Thoracic aorta (tissue), 2 donors: ENCODE measurements at places on chromosomes 12 and 14. TPM values are rescaled to one million over a fixed set of nuclear protein-coding genes. Genes with fewer than 3 reads are reported as not detected.

GRCh38 chr12:52836042-52836466, 1.9 kb upstream of the KRT79 start:
- no peak for DNase-seq

DNA sequence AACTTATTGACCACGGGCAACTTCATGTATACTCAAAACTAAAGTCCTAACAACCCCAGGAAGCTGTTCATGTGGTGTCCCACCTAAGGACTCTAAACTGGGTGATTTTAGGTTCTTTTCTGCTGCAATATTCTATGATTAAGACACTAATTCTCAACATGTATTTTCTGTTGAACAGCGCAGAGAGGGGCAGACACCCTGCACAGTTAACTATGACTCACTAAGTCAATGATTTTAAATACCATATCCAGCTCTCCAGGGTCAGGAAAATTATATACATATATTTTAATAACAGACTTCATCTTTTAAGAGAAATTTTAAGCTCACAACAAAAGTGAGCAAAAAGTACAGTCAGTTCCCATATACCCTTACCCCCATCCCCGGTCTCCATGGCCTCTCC, 85.0 kb downstream of the FOXN3 start:
- no peak for DNase-seq

GRCh38 chr12:116365606-116366455, 88.3 kb upstream of the MED13L start:
- no peak for DNase-seq

DNA sequence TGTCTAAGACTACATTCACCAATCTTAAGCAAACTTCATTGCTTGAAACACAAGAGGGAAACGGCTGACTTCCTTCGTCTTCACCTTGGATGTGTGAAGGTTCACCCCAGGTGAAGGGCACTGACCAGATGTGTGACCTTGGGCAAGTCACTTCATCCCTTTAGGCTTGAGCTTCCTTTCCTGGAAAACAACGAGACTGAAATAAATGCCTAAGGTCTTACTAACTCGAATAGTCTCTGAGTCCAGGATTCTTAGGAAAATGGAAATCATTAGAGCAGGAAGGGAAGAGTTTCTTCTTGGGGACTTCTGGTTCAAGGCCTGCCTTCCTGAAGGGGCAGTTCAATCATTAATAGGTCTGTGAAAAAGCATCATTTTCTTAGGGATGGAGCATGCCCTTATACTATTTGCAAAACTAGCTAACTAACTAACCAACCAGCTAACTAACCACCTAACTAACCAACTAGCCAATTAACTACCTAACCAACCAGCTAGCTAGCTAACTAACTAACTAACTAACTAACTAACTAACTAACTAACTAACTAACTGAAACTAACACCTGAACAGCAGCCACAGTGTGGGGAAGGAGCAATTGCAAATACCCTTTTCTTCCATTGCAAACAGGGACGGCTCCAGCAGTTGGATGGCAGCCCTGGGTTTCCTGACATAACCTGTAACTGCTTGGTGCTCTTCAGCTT, 31.5 kb upstream of the EMP1 start:
- no peak for DNase-seq

- DNase-seq, result no peak
Observed at GRCh38 chr12:40342010-40342409, 117.2 kb downstream of the LRRK2 start.

GRCh38 chr14:86013641-86014040, 483.7 kb downstream of the FLRT2 start:
- DNase-seq, result no peak

- DNase-seq, result no peak
Observed at GRCh38 chr14:59020382-59020781, 168.1 kb upstream of the DAAM1 start.

- DNase-seq, result no peak
Observed at GRCh38 chr12:64767495-64767894, 8.3 kb upstream of the GNS start.

GRCh38 chr14:49955024-49955423, 62.1 kb downstream of the ARF6 start:
- DNase-seq, result no peak

GRCh38 chr12:2244013-2244861, 191.4 kb downstream of the CACNA1C start:
- DNase-seq, result no peak

DNA sequence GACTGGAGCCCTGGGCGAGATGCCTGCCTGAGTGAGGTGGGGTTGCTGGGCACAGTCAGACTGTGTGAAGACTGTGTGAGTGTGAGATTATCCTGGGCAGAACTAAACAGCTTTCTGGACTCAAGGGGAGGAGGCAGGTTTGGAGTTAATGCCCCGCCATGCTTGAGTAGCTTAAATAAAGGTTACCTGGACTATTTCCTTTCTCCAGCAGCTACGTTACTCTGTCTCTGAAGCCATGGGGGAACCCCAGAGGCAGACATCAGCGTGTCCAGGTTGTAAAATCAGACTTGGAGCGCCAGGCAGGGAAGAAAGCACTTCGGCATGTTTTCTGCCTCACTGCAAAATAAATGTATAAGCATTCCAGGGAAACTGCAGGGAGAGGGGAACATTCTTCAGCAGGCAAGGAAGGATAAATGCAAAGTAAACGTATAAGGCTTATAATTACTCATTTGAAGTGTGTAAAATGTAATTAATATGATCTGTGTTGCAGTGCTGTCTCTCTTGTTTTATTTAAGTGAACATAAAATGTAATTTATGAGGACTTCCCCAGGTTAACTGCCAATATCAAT, 129.7 kb downstream of the CHST11 start:
- no peak for DNase-seq

OTX2 gene
- not detected for total RNA-seq

LGR5 gene
- 1.8 TPM for total RNA-seq

B4GALNT1 gene
- 4.0 TPM for total RNA-seq

KNTC1 gene
- total RNA-seq, result 11.4 TPM

ZNF385A gene
- 7.4 TPM for total RNA-seq

HSPB8 gene
- total RNA-seq, result 108 TPM

KLHL33 gene
- total RNA-seq, result 0.42 TPM

GLIPR1L1 gene
- total RNA-seq, result not detected

BMAL2 gene
- total RNA-seq, result 11.1 TPM

TAS2R31 gene
- total RNA-seq, result 9.5 TPM
